ENCODE measurements at places on chromosomes 7 and 10.

DNA sequence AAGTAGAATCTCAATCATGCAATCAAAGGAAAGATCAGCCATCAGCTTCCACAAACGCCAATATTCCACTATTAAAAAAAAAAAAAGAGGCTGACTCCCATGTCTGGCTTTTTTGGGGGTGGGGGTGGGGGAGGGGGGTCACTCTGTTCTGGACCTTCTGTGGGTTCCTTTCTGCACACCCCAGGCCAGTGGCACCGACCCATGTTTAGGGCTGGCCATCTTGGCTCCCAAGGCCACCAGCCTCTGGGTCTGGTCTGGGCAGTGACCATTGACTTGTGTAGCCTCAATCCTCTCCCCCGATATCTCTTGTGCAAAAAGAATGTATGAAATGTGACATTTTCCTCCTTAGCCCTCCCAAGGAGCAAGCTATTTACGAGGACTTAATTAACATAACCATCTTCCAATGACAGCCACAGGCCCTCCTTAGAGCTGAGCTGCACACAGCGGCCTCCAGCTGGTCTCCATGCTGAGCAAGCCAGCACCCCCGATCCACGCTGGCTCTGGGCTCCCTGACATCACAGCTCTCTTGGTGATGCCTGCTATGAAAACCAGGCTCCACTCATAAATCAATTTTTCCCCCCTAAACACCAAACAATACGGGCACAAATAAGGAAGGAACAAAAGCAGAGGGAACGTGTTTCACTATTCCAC is 100.1 kb downstream of the ZRANB1 start:
- DNase-seq, result no peak

DNA sequence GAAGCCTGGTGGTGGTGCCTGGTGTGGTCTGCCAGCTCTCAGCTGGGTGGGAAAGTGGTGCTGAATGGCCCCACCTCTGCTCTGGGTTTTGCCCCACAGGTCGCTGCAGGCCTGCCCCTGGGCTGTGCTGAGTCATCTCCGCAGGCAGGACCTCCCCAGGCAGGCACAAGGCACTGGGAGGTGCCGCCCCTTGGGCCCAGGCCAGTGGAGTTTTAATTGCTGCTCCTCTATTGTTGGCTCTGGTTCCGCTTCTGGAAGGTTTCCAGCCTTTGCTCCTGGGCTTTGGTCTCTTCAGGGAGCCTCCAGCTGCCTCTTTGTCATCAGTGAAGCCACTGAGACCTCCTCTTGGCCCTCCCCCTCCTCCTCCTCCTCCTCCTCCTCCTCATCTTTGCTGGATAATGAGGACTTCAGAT is 180.3 kb upstream of the GRB10 start:
- peak; percentile 81 for DNase-seq

DNA sequence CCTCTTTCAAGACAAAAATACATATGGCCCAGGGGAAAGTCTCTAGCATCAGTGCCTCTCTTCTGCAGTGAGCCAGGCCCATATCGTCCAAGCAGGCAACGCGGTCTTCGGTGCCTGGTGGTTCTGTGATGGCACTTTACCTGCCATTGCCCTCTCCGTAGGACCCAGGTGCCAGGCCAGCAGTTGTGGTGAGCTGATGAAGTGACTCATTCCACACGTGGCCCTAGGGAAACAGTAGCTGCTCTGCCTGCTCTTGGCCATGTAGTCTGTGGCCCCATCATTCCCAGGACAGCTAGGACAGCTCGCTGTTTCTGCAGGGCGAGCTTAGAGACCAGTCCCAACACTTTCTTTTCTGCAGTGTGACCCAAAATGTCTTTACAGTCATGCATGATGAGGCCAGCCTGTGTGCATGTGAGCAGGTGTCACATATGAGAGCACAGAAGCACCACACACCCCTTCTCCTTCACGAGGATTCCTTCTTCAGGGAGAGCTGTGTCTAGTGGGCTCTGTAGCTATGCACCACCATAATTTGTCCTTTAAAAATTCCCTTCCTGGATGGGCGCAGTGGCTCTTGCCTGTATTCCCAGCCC is 39.0 kb downstream of the SVIL start:
- no peak for DNase-seq

DNA sequence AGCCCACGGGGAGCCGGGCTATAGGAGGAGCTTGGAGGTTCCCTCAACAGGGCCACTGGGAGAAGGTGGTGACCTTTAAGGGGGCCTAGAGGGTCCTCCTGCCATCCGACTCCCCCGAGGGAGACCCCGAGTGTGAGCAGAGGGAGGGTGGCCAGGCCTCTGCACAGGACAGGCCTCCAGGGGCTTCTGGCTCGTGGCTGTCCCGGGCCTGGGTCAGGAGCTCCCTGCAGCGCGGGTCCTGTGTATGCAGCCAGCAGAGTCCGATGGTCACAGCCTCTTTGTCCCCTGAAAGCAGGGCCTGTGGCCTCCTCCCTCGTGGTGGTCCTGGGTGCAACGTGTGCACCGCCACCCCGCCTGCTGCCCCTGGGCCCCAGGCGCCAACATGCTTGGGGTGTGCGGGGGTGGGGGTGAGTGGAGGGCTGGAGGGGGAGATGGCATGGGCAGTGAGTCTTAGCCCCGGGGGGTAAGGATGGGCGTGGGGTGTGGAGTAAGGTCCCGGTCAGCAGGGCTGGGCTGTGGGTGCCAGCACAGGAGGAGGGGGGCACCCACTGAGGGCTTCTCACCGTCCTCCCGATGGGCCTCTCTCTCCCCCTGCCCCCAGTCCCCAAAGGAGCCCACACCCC is 27.1 kb downstream of the UNCX start:
- no peak for DNase-seq

DNA sequence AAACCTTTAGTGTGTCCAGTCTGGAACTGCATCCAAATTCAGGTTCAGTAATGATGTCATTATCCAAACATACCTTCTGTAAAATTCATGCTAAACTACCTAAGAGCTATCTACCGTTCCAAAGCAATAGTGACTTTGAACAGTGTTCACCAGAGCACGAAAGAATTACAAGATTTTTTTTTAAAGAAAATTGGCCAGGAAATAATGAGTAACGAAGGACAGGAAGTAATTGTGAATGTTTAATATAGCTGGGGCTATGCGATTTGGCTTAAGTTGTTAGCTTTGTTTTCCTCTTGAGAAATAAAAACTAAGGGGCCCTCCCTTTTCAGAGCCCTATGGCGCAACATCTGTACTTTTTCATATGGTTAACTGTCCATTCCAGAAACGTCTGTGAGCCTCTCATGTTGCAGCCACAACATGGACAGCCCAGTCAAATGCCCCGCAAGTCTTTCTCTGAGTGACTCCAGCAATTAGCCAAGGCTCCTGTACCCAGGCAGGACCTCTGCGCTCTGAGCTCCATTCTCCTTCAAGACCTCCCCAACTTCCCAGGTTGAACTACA is 694 bp upstream of the FAS start:
- DNase-seq, result no peak

DNA sequence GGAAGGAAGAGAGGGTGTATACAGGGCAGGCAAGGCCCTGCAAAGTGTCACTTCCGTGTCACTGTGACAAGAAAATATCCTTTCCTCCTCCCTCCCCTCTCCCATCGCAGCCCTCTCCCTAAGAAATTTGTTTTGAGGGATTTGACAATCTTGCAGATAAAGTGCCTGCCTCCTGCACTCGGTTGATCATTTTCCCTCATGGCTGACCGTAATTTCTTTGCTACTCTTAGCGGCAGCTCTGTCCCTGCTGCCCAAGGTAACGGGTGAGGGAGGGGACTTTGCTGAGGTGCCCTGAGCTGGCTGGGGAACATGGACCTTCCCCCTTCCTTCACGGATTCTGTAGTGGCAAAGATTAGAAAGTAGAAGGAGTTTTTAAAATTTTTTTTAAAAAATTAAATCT is 179.1 kb downstream of the TCF7L2 start:
- no peak for DNase-seq

Measured in NCI-H1105 treated with DMSO at 0.1 percent for 48 hours (cell line).